Thoracic aorta (tissue), 2 donors: ENCODE measurements at places on chromosomes 7 and 10.

DNA sequence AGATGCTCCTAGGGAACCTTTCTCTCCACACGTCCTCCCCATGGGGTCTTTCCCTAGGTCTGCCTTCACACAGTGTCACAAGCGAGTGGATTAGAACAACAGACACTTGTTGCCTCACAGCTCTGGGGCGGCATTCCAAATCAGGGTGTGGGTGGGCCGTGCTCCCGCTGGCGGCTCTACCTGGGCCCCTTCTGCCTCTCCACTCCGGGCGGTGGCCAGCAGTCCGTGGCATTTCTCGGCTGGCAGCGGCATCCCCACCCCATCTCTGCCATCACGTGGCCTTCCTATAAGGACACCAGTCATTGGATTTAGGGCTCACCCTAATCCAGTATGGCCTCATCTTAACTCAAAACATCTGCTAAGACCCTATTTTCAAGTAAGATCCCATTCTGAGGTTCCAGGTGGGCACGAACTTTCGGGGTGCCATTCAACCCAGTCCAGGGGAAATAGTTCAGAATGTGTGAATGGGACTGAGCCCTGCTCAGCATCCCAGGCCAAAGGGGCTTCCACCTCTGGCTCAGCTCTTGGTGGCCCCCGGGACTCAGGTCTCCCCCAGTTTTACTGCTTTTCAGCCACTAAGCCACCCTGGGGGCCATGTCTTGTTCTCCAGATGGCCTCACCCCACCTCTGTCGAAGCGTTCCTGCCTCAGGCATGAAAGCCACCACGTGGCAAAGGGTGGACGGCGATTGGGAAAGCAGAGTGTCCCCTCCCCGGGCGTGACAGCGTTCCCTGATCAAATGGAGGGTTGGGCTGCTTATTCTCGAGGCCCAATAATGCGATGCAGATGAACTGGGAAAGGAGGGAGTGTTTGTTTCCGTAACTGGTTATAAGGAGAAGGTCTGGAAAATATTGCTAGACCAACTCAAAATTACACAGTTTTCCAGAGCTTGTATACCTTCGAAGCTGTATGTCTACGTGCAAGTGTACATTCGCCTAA is 350.0 kb downstream of the GLRX3 start:
- no peak for DNase-seq

- DNase-seq, result no peak
Measured at GRCh38 chr10:117740088-117740487, 197.5 kb downstream of the EMX2 start.

DNA sequence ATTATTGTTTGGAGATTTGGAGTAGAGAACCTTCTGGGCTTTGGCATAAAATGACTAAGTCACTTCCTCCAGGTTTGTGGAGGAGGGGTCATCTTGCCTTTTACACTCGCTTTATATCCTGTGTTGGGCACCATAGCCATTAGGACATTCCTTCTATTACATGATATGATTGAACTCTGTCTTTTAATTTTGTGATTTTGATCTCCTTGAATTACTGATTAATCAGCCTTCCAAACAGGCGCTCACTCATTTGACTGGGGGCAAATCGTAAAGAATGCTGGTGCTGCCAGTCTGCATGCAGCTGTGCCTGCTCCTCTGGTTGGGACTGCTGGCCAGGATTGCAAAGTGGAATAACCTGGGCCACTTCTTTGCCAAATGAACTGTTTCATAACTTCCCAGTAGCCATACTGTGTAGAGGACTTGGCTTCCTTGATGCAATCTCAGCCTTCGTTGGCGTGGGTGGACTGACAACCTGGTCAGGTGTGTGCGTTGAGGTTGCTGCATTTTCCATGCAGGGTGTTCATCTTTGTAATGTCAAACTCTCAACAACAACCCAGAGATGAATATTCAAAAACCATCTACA is 65.9 kb upstream of the RAB11FIP2 start:
- no peak for DNase-seq

GRCh38 chr10:19461588-19461987 is 354.6 kb upstream of the PLXDC2 start:
- DNase-seq, result no peak

GRCh38 chr7:100649826-100650565 is 6.3 kb downstream of the ACTL6B start:
- no peak for DNase-seq

DNA sequence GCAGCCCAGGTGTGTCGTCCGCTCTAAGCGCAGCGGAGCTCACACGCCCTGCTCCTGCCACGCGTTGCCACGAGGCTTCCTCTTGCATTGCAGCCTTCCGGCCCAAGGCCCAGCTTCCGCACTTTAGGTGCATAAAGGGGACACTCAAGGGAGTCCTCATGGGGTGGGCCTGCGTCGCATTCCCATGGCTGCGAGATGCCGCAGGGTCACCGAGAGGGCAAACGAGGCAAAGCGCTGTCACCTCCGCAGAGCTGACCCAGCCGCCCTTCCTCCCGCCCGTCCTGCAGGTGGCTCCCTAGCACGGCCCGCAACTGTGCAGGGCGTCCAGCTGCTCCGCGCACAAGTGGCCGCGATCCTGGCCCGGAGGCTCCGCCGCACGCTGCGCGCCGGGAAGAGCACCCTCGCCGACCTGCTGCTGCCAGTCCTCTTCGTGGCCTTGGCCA is 283.5 kb downstream of the ABCA13 start:
- no peak for DNase-seq

DNA sequence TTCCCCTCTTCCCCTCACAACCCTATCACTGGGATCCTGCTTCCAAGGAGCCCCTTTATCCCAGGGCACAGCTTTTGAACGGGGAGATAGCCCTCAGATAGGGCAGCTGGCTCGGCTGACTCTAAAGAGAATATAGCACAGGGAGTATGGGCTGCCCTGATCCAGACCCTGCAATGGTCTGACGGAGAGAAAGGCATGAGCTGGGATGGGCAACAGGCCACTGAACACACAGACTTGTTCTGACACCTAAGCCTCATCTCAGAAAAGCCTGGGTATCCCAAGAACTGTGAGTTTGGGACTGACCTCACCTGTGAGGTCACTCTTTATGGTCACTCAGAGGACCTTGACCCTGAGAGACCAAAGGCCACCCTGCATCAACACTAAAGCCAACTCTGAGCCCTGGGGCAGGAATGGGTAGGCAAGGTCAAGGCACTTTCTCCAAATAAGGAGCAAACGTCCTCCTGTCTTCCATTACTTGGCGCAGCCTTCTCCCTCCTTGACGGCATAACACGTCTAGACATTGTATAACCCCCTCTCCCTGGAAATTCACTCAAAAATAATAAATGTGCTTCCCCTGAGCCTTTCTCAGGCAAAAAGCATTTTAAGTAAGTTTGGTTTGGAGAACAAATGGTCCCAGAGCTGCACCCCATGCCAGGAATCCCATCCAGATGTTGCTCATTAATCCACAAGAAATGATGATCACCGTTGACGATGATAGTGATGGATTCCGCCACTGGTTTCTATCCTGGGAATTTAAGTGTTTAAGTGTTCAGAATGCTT is 8.2 kb upstream of the LRRC18 start:
- DNase-seq, result no peak

- no peak for DNase-seq
Measured at GRCh38 chr10:117555017-117555416, 12.5 kb downstream of the EMX2 start.

GRCh38 chr10:44427479-44427878 is 42.6 kb upstream of the CXCL12 start:
- DNase-seq, result no peak

DNA sequence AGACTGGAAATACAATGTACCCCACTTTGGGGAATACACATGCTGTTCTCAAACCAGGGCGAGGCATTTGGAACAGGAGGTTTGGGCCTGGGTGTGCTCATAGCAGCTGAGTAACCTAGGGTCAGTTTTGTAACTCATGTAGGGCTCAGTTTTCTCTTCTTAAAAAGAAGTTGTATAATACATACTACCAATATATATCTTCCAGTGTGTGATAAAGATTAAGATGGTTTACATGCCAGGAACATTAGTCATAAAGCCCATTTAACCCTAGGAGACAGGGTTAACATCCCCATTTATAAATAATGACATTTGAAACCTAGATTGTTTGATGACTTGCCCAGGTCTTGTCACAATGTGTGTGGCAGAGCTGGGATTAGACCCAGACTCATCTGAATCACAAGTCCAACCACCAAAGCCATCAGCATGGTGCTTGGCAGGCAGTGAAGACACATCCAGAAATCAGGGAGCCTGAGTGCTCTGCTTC is 6.0 kb downstream of the AKR1B10 start:
- no peak for DNase-seq

DNA sequence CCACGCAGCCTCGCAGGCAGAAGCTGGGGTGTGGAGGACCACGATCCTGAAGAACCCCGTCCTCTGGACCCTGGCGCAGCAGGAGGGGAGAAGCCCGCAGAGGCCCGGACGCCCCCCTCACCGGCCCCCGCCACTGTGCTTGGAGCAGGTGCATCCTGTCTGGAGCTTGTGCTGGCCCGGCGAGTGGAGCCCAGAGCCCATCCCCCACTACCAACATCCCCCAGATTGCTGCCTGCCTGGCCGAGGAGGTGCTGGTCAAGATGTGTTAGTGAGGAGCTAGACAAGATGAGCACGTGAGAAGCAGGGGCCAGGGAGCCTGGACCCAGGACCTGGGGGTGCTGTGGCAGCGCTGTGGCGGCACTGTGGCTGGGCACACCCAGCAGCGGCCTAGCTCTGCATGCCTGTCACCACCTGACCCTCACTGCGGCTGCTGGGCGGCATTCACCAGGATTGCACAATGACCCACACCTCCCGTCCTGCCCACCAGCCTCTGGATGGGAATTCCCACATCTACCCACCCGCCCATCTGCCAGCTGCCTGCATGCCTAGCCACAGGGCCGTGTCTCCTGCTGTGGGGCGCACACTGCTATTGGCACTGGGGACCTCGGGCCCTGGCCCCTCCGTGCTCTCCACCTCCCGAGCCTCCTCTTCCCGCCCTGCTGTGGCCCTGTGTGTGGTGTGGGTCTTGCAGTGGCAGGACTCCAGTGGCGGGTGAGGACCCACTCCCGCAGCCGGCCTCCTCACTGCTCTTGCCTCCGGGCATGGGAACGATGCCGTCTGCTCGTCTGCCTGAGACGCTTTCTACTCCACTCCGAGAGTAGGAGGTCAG is 11.8 kb downstream of the GPR146 start:
- DNase-seq, result no peak

DNA sequence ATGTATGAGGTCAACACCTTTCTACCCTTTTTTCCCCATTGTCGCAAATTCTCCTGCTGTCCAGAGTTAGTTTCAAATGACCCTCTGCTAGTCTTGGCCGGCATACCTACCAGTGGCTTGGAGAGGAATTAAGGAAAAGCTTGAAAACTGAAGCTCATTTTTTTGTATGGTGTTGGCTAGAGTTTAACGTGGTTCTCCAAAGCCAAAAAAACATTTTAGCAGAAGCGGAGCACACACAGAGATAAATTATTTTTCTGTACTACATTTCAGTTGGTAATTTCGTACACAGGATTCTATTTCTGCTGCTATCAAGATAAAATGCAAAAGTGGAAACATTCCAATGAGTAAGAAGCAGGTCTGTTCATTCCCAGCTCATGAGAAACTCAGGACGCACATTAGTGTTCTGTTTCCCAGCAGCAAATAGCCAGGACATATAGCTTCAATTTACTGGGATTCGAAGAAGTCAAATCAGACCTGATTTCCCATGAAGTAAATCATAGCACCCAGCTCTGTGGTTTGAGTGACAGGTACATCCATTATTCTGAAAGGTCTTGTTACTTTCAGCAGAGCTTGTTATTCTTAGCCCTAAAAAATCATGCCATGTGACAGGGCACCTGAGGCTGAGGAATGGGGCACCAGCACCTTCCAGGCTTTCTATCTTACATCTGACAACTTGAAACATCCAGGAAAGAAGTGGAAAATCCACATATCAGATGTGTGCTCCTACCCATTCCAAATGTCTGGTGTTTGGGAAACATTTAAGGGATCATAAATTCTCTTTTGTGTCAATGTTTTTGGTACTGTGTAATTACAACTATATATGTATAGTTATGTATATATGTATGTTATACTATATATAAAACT is 215.9 kb upstream of the C7orf33 start:
- DNase-seq, result no peak

GRCh38 chr7:35463751-35464150 is 209.9 kb upstream of the TBX20 start:
- DNase-seq, result no peak

GRCh38 chr7:128931965-128932861 is 5.5 kb upstream of the IRF5 start:
- DNase-seq, result no peak

- no peak for DNase-seq
Measured at GRCh38 chr7:101674439-101674838, 45.3 kb upstream of the MYL10 start.

DNA sequence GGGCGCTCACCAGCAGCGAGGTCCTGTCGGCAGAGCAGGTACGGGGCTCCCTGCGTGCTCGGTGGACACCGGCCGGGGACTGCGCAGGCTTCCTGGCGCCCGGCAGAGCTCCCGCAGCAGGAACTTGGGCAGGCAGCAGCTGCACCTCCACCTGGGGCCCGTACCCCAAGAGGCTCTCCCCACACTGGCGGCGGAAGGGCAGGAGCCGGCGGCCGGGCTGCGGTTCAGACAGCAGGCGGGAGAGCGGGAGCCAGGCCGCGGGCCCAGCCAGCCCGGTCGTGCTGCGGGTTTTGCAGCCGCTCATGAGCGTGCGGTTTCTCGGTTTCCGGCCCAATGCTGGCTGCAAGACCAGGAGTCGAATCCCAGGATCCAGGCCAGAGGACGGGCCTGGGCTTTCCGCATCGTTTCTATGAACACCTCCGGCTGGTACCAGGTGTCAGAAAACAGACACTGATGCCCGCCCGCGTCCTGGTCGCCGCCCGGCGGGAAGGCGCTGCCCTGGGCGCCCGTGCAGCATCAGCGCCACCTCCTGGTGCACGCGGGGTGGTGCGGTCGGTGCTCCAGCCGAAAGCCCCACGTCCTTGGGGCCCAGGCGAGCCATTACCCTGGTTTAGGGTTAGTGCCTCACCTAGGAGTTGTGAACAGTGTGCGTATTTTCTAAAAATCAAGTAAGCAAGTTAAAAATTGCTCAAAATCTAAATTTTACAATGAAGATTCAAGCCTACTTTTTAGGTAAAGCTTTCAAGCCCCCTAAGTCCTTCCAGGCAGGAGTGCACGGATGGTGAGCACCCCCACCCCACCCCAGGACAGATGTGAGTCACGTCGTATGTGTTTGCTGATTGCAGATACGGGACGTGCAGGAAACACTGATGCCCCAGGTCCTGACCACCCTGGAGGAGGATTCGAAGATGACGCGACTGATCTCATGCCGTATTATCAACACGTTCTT is 47.4 kb upstream of the PRKAR1B start:
- no peak for DNase-seq

DNA sequence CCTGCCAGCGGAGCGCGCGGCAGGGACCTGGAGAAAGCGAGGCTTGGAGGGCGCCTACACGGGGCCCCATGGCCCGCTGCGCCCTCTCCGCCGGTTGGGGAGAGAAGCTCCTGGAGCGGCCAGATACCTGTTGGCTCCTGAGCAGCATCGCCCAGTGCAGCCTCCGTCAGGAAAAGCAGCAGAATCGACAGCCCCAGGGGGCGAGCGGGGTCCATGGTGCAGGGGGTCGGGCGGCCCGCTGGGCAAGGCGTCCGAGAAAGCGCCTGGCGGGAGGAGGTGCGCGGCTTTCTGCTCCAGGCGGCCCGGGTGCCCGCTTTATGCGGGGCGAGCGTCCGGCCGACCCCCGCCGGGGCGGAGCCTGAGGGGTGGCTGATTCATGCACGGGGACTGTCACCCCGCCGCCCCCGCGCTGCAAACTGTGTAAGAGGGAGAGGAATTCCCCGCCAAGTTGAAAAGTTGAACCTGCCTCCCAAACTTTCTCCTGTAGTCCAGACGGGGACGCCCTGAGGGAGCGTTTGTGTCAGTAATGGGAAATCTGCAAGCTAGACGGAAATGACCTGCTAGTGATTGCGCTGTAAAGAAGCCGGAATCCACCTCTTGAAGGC is at the start of gene TFPI2:
TSS of gene TFPI2 (minus strand) at position 290 of the 605 bp plus-strand sequence. CDS start at position 215, 75 bp downstream.
- peak; percentile 13 for DNase-seq

- DNase-seq, result no peak
Measured at GRCh38 chr7:72493850-72494661, 81.9 kb upstream of the CALN1 start.
